ENCODE measurements at places on chromosomes 2 and 18.

DNA sequence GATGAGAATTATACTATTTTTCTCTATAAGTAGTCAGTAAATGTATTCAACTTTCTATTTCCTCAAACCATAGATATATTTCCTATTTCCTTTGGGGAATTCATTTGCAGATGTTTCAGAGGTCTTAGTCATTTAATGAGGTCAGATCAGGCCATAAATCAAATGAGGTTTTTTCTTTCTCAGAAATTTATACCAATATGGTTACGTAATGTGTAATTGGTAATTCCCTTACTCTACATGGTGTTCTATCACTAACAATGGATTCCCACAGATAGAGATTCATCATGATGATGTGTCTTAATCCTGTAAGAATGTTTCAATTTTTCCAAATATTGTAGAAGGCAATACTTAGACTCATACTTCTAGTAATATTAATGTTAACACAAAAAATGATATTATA is 108.0 kb downstream of the DPP4 start:
- no peak for DNase-seq

GRCh38 chr18:3391704-3392466 is 58.1 kb upstream of the TGIF1 start:
- no peak for DNase-seq

DNA sequence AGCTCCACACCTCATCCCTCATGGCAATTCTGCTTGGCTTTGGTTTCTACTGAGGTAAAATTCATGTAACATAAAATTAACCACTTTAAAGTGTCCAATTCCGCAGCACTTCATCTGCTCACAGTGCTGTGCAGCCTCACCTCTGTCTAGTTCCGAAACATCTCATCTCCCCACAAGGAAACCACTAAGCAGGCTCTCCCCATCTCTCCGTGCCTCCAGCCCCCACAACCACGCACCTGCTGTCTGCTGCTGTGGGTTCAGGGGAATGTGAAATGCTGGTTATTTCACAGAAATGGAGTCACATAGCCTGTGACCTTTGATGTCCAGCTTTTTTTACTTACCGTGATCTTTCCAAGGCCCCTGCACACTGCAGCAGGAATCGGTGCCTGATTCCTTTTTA is 7.7 kb upstream of the GPC1 start:
- no peak for DNase-seq

- DNase-seq, result no peak
Measured at GRCh38 chr2:64852771-64853241, 136.4 kb upstream of the SLC1A4 start.

GRCh38 chr2:128551435-128551834 is 232.8 kb upstream of the HS6ST1 start:
- DNase-seq, result no peak

- no peak for DNase-seq
Measured at GRCh38 chr2:233358947-233359346, 4.7 kb downstream of the DGKD start.

- DNase-seq, result no peak
Measured at GRCh38 chr2:42878581-42878980, 86.2 kb upstream of the HAAO start.
